ENCODE measurements at places on chromosomes 12 and 14. TPM values are rescaled to one million over a fixed set of nuclear protein-coding genes. Genes with fewer than 3 reads are reported as not detected.

Gene RD3L
- not detected for total RNA-seq

DNA sequence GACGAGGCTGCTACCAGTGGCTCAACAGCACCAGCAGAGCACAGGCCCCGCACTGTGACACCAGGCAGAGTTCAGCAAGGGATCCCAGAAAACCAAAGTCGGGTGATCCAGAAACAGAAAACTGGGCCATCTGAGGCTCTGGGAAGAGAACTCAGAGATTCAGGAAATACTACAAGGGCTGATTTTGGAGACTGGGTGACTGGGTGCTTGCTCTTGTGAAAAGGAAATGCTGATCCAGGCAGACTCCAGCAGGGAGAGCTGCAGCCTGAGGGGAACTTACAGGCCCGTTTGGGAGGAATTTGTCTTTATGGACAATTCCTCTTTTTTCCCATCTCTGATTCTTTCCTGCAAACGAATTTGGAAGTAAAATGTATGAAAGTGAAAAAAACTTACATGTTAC lies 28.2 kb downstream of the FOXN3 start:
- no peaks in the 10 kb centered on the region for H3K27me3 ChIP-seq
- no peaks in the 10 kb centered on the region for H3K36me3 ChIP-seq
- peak; percentile 58 for DNase-seq
- no peak overlapping the region for H3K4me3 ChIP-seq
- H3K4me1 ChIP-seq: no peaks in the 10 kb centered on the region

GRCh38 chr12:53743266-53744129 lies 8.3 kb downstream of the CISTR start:
- H3K36me3 ChIP-seq: no peaks in the 10 kb centered on the region
- DNase-seq: no peak

DNA sequence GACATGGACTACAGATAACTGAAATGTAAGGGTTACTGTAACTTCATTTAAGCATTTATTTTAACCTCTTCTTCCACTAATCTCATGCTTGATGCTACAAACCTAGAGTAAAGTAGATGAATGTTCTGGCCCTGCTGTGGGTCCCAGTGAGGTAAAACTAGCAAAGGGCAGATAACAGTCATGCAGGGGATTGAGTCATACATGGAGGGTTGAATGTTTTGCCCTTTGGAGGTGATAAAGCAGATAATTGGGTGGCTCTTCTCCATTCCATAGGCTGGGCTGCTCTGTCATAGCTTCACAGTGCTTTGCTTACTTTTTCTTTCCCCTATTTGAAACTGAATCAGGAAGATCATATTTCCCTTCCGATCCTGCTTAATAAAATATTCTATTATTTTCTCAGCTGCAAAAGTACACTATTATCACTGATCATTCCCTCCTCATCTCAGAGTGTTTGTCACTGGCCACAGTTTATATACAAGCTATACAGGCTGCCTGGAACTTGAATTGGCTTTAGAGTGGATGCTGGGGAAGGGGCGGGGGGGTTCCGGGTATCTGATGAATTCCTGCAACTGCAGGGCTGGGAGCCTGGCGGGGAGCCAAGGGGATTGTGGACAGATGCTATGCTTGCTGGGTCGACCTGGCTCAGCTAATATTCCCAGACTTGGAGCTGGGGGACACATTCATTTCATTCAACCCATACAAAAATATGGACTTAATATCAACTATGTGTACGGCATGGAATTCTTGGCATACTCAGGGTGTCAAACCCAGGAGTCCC lies 235.1 kb downstream of the NRXN3 start:
- H3K36me3 ChIP-seq: no peaks in the 10 kb centered on the region
- H3K4me1 ChIP-seq: no peaks in the 10 kb centered on the region
- no peaks in the 10 kb centered on the region for H3K27me3 ChIP-seq

Data from sigmoid colon (tissue), 7 donors.